ENCODE measurements at places on chromosomes 3 and 15.

DNA sequence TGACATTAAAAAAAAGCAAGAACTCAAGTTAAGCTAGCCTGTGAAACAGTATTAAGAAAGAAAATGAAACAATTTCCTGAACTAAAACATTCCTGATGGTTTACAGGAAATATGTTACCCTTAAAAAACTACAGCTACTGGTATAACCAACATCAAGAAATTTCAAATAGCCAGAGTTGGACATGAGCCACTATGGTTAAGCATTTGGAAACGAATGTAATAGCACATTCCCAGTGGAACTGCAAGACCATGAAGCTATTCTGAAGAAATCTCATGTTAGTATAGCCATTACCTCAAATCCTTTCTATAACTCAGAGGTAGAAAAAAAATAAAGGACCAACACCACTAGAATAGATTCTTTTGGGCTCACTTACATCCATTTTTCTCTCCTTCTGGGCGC lies 30.2 kb downstream of the CPNE4 start:
- no peak for DNase-seq

GRCh38 chr15:54836052-54836795 lies 360.5 kb downstream of the RSL24D1 start:
- DNase-seq: no peak

- no peak for DNase-seq
Observed at GRCh38 chr3:159751146-159751545, 237.5 kb upstream of the IL12A start.

- DNase-seq: no peak
Observed at GRCh38 chr15:64247906-64248541, 85.2 kb upstream of the PPIB start.

DNA sequence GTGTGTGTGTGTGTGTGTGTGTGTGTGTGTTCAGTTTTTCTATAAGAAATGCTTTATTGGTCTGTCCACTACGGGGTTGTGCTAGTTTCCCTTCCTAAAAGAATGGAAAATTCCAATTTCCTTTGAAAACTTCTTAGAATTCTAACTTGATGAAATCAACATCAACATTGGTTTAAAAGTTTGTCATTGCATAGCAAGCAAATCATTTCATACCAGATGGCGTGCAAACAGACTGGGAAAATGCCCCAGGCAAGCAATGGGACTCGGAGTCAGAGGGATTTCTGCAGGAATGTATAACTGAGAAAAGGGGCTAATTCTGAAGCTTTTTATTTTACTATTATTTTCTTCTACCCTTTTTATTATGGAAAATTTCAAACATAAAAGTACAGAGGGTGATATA lies 13.1 kb upstream of the DYNC1LI1 start:
- DNase-seq: no peak

DNA sequence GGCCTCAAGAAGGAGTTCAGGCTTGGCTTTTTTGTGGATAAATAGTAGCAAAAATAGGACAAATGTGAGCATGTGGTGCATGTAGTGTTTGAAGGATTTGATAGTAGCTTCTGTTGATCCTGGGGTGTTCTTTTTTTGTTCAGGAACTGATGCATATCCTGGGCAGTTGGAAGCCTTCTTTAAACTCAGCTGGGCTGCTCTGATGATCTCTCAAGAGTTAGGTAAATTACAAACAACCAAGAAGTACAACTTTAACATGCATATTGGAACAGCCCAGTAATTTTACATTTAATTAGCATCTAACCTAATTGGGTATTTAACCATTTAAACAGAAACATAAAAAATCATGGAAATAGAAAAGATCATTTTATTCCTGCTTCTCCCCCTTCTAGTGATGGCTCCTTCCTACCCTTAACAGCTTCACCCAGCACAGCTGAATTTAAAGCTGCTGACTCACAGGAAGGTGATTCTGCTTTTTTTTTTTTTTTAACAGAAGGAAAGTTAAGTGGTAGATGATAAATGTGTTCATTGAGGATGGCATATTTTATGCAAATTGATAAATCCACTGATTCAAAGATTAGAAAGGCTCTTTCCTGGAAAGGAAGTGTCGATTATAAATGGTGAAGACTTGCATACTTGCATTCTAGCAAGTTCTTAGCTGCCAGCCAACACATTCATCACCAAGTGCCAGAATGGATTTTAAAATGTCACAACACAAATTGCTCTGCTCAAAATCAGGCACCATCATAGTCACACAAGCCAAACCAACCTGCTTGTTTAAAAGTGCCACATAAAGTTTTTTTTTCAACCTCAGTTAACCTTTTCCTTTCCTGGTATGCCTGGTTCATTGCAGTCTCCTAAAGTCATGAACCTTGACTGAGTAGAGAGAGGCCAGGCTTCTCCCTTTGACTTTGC lies 20.0 kb downstream of the SLC35G2 start:
- DNase-seq: no peak

GRCh38 chr3:161275919-161276318 lies 54.8 kb downstream of the NMD3 start:
- no peak for DNase-seq

GRCh38 chr3:106113747-106114146 lies 244.9 kb upstream of the CBLB start:
- no peak for DNase-seq

DNA sequence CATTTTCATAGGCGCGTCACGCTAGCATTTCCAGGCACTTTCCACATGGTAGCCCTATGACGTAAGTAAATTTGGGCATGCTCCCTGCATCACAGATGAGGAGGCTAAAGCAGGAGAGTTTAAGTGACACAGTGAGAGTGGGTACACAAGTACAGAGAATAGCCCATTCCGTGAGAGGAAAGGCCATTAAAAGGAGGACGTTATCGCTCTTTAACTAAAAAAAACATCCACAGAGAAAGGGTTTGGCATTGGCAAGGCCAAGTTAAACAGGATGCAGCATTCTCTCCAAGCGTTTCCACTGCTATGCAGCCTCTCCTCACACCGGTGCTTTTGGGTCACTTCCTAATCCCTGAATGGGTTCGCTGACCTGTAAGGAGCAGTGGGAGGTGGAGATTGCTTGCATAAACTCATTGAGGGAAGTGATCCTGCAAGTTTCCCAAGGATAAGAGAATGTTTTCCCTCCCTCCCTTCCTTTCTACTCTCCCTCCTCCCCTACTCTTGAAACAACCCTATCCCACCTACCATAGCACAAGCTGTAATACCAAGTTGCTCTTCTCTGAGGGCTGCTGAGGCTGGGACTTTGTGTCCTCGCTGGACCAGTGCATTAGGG lies 147.7 kb downstream of the VGLL4 start:
- DNase-seq: peak; percentile 30

GRCh38 chr3:115590873-115591272 lies 32.4 kb upstream of the GAP43 start:
- no peak for DNase-seq

- DNase-seq: no peak
Observed at GRCh38 chr3:62183969-62184368, 189.4 kb downstream of the FEZF2 start.

- DNase-seq: no peak
Observed at GRCh38 chr15:83565553-83566159, 88.3 kb upstream of the ADAMTSL3 start.

DNA sequence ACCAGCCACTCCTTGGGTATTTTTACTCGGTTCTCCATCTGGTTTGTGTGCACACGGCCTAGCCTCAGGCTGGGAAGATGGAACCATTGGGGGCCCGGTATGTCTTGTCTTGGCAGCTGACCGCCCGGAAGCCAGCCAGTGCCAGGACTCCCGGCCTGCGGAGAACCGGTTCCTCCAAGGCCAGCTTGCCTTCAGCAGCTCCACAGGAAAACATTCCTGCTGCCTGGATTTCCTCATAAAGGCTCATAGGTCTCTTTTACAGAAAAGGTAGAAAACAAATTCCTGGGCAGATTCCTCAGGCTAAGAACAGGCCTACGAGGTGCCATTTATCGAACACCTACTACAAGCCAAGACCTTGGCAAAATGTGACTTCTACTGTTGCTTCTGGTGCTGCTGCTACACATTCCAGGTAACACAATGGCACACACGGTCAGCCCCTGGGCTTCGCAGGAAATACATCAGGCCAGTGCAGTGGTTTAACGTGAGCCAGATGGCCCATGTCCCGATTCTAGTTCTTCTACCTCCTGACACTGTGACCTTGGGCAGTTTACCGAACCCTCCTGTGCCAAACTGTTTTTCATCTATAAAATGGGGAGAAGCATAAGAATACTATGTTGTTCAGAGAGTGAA lies 141.8 kb downstream of the OPA1 start:
- DNase-seq: no peak

GRCh38 chr3:144556392-144556791 lies 584.8 kb downstream of the DIPK2A start:
- DNase-seq: no peak

DNA sequence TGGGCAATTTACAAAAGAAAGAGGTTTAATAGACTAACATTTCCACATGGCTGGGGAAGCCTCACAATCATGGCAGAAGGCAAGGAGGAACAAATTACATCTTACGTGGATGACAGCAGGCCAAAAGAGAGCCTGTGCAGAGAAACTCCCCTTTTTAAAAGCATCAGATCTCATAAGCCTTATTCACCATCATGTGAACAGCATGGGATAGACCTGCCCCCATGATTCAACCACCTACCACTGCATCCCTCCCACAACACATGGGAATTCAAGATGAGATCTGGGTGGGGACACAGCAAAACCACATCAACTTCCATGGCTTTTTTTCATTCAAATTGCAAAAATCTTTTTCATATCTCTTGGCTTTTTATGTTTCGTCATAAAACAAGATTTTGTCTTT lies 67.6 kb upstream of the GADL1 start:
- DNase-seq: no peak

- peak; percentile 42 for DNase-seq
Observed at GRCh38 chr15:77497110-77497737, 76.5 kb downstream of the HMG20A start.

DNA sequence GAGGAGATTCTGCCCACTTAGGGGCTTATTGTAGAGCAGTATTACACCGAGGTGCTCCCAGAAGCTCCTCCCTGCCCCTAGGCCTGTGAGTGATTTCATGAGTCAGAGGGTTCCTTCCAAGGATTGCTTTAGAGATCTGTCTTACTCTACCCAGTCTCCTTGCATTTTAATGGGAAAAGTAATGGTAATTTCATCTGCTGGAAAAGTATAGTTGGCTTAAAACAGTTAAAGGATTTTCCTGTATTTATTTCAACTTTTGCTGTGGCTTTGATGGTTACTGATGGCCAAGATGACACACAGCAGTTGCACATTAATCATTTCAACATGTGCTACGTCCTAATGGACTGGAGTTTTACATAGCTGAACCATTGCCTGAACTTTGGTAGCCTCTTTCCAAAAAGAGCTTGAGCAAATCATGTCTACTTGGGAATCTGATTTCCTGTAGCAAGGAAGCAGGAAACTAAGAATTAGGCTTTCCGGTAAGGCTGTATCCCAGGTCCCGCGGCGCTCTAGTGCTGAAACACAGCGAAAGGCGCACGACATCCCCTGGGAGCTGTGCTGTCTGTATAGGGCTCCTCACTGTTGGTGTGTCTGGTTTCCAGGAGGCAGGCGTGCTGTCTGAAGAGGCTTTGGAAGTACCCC lies 9.2 kb upstream of the PGPEP1L start:
- no peak for DNase-seq

GRCh38 chr15:60585743-60586708 lies 107.1 kb upstream of the ICE2 start:
- DNase-seq: peak; percentile 42

DNA sequence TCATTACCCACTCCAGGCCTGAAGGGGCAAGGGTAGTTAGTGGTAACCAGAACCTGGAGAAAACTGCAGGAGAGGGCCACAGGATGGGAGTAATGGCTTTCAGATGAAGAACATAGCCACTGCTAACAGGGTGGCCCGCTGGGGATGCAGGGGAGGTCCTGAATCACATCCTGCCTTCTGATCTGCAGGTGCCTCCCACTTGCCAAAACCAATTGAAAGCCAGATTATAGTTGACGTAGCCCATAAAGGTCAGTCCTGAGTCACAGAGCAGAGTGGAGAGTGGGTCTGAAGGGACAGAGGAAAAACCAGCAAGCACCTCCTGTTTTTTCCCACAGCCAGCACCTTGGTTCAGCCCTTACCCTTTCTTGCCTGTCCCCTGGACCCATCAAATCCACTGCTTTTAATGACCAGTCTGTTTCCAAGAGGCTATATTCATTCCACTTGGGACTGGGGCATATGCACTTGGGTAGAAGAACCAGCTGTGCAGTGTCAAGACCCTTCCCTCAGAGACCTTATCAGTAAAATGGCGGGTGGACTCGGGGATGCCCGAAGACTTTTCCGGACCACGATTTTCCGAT lies 646 bp upstream of the SLC35G2 start:
- peak; percentile 48 for DNase-seq
